C1 segment of cervical spinal cord (tissue), 14 donors: ENCODE measurements at places on chromosomes 16 and 17.

DNA sequence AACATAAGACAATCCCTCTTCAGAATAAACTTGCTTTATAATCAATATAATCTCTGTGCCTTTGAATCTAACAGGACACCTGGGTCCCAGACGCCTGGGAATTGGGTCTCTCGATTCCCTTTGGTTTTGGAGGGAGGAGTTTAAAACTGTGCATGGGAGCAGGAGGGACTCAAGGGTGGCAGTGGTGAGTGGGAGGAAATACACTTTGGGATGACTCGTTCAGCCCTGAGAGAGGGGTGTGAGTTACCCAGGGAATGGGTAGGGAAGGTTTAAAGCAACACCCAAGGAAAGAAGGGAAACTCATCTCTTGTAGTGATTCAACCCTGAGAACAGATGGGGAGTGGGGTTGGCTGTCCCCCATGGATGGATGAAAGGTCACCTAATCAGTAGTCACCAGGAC is 1.6 kb downstream of the RANGRF start:
- DNase-seq: no peak

DNA sequence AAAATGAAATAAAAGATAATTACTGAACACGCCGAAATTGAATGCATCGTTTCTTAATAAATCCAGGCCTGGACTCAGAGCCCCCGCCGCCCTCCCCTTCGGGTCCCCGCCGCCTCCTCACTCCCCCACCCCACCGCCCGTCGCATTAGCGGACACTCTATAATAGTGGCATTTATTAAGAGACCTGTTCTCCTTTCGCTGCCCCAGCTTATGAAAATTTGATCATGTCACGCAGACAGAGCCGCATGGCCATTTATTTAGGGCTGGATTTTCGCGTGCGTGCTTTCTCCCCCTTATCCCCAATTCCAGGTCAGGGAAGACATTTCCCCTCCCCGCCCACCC is 6.3 kb upstream of the HOXB2 start:
- DNase-seq: no peak

- DNase-seq: no peak
These were observed 2.4 kb downstream of the ZNF213 start for GRCh38 chr16:3137267-3137666.

- no peak for DNase-seq
These were observed 44.7 kb downstream of the IL21R start for GRCh38 chr16:27446721-27447120.

DNA sequence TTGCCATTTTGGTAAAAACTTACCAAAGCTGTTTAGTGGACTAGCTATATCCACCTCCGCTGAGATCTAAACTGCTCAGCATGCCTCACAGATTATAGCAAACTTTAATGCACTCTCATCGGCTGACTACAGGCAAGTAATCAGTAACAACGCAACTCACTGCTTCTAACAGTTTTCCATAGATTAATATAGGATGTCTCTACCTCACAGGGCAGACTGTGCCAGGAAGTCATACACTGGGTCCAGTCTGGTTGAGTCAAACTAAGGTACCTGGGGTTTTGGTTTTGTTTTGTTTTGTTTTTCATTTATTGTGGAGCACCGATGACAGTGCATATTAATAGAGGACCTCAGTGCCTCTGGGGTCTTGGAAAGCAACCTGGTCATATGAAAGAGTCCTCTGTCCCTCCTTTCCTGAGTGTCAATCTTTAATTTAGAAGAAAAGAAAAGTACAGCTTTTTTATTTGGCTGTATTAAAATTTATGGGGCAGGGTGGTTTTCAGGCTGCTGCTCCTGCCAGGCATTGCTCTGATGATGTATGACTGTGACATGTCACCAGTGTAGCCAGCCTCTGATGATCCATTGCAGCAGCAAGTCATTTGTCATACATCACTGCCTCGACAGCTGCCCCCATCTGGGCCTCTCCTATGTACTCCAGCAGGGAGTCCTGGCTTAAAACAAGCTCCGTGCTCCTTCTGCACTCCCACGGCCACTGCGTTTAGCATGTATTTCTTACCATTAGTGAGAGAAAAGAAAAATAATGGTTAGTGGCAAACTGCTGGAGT is 854.1 kb downstream of the KCNJ2 start:
- DNase-seq: no peak

GRCh38 chr17:21034340-21035235 is 8.2 kb downstream of the USP22 start:
- no peak for DNase-seq

- no peak for DNase-seq
These were observed 42.9 kb upstream of the MRTFB start for GRCh38 chr16:14028202-14028601.

- DNase-seq: peak; percentile 30
These were observed 7.1 kb upstream of the IL32 start for GRCh38 chr16:3058139-3059030.

DNA sequence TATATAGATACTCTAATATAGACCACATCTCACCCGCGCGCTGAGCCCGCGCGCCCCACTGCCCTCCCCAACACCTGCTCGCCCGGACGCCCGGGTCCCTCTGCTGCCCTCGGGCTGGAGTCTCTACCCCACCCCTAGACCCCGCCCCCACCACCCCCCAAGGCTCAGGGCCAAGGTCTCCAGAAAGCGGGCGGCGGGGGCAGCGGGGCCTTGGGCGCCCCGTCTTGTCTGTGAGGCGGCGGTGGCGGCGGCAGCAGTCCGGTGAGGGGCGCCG is 2.6 kb downstream of the HES7 start:
- DNase-seq: no peak

DNA sequence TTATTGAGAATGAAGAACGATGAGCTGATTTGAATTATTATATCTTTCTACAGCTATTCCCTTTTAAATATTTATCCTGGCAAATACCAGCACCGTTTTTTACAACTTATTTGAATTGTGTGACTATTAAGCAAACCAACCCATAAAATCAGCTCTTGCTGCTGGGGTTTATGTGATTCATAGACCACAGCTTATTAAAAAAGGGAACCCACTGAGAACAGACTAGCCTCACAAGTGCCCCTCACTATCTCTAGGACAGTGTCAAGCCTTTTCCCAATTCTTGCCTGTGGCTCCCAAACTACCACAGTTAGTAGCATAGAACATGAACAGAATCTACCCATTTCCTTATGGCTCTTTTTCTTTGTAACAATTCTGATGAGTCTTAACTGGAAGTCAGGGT is 6.1 kb upstream of the LIG3 start:
- DNase-seq: no peak

GRCh38 chr16:333406-334094 is 19.0 kb downstream of the AXIN1 start:
- no peak for DNase-seq

DNA sequence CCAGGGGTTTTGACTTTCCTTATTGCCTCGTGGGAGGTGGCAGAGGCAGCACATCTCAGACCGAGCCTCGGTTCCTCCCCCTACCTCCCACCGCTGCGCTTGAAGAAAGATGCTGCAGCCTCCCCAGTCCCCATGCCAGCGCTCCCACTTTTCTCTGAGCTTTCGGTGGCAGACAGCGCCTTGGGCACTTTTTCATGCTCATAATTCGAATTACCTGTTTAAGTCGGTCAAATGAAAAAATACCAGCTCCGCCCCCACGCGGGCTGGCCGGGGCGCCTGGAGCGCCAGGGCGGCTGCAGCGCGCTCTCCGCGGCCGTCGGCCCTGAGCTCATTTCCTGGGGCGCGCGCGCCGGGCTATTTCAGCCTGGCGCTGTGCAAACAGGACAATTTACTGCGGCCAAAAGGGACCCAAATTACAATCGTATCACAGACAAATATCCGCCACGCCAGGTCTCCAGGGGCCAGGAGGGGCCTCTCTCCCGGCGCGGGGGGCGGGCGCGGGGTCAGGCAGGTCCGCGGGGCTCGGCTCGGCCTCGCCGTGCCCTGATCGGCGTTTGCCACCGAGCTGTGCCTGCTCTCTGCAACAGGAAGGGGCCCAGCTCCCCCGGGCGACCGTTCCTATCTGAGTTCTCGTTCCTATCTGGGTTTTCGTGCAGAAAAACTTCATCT is 45.0 kb downstream of the SOST start:
- DNase-seq: no peak

- no peak for DNase-seq
These were observed 16.2 kb downstream of the CCDC42 start for GRCh38 chr17:8728251-8728938.

GRCh38 chr17:4980644-4981216 is 6.7 kb downstream of the CAMTA2 start:
- DNase-seq: peak; percentile 2

DNA sequence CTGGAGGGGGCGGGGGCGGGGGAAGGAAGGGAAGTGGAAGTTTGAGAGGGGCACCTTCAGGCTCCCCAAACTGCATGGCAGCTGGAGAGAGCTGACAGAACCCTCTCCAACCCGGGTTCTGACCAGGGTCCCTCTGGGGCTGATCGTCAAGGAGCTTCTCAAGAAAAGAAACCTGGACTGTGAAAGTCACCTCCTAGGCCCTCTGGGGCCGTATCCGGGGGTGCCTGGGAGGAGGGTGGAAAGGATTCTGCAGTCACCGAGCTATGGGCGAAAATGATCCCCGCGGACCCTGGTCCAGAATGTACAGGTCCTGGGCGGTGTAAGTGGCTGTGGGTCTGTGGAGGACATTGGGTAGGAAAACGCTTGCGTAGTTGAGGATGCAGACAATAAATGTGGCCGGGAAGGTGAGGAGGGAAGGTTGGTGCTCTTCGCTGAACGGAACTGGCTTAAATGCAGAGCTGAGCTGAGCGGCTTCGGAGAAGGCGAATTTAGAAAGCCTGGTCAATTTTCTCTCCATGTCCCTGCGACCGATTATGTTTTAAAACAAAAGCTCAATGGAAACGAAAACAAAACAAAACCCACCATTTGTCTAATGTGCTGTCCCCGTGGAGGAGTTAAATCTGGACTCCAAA is 3.6 kb upstream of the LHX1 start:
- DNase-seq: no peak

- no peak for DNase-seq
These were observed 14.7 kb downstream of the TMC5 start for GRCh38 chr16:19432429-19432828.

DNA sequence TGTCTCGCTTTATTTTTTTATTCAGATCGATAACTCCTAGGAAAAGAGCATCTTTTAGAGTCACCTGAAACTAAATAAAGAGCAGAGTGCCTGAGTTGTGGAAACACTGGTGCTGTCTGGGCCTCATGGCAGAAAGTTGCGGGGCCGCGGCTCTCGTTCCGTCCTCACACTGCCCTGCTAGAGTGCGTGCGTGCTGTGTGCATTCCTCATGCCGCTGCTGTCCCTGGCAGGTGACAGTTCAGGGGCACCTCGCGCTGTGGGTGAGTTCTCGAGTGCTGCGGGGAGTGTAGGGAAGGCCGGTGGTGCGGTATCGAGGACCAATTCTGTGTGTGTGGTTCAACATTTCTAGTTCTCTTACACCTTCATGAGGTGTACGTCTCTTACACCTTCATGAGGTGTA is 136.6 kb downstream of the RPTOR start:
- no peak for DNase-seq

- DNase-seq: no peak
These were observed 236.7 kb upstream of the TNRC6C start for GRCh38 chr17:77721846-77722160.

DNA sequence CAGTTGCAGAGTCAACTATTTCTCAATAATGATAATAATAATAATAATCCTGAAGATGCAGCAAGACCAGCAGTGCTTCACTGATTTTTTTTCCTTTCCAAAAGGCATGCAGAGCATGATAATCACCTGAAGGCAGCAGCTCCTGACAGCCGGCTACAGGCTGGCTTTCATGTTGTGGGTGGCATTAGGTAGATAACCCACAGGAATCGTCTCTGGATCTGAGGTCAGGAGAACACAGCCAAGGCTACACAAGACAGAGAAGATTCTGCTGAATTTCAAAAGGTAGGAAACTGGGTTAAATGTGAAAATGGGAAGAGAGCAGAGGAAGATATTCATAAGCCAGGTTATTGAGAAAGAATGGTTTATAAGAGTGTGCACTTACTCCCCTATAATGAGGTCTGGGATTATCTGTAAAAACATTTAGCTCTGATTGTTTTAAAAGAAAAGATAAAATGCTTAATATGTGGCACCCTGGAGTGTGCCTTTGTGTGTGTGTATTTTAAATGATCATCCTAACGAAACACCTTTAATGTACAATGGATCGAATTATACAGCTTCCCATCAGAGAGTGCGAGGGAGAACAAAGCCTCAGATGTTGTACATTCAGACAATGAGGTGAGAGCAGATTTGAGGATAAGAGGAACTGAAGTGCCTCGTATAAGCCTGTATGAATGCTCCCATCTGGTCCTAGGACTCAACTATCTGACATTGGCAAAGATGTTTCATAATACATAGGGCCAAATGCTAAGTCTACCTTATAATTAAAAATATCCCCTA is 273.1 kb downstream of the PHKB start:
- no peak for DNase-seq

DNA sequence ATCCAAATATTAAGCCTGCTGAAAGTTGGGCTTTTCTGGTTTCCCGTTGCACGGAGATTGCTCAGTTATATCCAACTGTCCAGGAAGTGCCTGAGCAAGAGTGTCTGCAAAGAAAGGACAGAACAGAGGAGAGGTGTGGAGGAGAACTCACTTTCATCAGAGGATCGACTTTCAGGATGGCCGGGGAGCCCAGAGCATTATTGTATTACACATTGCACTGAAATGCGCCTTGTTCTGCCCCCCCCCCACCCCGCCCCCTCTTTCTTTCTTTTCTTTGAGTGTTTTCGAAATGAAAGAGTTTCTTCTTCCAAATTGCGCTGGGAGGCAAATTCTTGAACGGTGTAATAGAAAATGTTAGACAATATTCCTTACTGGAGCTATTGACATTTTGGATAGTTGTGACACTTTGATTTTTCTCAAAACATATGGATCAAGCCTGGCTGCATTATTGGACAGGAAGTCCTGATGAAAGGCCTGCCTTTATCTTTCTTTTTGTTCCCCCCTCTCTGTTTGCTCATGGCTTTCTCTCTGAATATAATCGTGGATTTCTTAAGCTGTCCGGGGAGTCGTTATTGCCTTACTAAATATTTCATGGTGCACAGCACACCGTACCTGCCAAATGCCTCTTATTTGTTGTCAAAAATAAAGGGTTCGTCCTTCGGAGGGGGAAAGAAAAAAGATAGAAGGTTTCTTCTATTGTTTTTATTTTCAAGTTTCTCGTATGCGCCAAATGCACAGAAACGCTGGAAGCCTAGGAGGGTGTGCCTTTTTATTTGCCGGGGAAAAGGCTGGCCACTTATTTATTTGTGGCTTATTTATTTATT is 110.8 kb downstream of the IRX3 start:
- DNase-seq: no peak

GRCh38 chr16:49377196-49377755 is 3.7 kb downstream of the C16orf78 start:
- no peak for DNase-seq

DNA sequence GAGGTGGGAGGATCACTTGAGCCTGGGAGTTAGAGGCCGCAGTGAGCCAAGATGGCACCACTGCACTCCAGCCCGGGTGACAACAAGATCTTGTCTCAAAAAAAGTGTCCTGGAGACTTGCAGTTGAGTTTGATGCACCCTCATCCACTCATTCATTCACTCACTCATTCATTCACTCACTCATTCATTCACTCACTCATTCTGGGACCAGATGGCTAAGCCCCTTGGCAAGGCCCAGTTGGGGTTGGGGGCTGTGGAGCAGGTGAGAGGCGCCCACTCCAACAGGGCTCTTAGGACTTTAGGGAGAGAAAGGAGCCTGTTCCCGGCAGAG is 1.1 kb upstream of the AATK start:
- DNase-seq: no peak

GRCh38 chr16:27598931-27599565 is 49.1 kb downstream of the KATNIP start:
- DNase-seq: no peak
